Activated T-cell treated with anti-CD3 and anti-CD28 coated beads for 48 hours (primary cell): ENCODE measurements at places on chromosomes 12 and 14.

GRCh38 chr12:100826323-100826722 lies 31.7 kb downstream of the ANO4 start:
- peak; percentile 1 for DNase-seq

GRCh38 chr12:87796961-87797516 lies 232.2 kb downstream of the C12orf50 start:
- no peak for DNase-seq

DNA sequence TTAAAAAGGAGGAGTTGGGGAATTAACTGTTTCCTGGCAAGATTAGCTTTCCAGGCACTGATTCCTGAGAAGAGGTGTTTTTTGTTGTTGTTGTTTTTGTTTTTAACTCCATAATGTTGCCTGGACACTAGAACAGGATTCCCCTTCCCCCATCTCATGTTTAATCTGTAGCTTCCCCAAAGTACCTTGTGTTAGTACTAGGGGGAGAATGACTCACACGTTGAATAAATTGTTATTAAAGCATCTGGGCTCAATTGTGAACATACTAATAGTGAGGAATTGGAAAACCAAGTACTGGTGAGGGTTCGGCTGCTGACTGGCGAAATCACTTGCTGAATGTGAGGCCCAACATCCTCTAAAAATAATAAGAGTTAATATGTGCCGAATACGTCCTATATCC lies 1.3 kb upstream of the GNG2 start:
- DNase-seq: no peak

DNA sequence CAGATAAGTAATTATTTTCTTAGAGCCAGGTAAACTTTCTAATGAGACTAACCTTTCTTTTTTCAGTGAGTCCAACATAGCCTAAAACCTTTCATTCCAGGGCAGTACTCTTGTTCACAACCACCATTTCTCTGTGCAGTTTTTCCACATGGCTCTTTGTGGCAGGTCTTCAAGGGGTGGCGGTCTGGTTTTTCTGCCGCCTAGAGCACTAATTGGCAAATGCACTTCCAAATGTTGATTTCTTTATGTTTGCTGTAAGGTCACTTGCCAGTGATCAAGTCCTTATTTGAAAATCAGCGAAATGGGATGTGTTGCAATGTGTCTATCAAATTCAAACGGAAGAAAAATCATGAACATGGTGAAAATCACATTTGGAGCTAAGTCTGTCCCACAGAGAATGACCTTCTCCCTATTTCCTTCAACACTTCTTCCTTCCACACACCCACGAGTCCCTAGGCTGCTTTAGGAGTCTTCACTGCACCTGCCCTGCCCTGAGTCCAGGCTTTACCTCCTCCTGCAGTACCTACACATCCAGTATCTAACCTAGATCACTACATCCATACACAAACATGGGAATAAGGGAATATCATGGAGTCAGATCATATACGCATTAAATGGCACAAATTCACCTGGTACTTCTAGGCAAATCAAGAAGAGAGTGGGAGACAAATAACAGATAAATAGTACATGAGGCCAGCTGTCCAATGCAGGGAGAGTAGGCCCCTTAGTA lies 1.9 kb downstream of the SRGAP1 start:
- no peak for DNase-seq

DNA sequence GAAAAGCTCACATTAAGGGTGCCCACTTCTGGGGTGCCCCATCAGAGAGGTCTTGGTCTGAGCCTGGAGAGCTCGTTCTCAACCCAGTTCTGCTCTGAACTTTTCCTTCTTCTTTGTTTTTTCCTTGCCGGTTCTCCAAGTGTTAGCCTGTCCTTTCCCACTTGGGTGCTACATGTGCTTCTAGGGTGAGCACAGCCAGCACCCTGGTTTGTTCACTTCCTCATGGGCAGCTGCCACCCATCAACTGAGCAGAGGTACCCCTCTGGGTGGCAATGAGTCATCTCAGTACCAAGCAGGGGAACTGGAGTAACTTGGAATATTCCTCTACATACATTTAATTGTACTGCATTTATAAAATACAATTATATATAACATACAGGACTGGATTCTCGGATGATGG lies 3.9 kb upstream of the SYNE3 start:
- no peak for DNase-seq

DNA sequence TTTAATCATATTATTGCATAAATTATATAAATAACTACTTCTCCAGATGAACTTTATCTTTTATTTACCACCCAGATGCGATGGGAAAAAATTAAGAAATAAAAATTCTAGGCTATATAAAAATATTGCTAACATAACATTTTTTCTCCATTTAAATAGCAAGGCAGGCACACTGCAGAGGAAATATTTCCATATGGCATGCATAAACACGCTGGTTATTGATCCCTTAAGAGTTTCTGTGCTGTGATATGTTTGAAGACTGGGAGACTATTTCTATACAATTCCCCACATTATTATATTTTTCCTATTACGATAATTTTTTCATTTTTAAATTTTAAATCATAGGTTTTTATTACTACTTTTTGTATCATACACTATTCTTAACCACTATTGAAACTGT lies 131.5 kb downstream of the C12orf50 start:
- DNase-seq: no peak

GRCh38 chr14:23321572-23322547 lies 603 bp downstream of the PABPN1 start:
- peak; percentile 62 for DNase-seq

- no peak for DNase-seq
These were observed 161.1 kb upstream of the TRHDE start for GRCh38 chr12:72110937-72111650.

- DNase-seq: no peak
These were observed 17.5 kb downstream of the NIN start for GRCh38 chr14:50813544-50813863.

DNA sequence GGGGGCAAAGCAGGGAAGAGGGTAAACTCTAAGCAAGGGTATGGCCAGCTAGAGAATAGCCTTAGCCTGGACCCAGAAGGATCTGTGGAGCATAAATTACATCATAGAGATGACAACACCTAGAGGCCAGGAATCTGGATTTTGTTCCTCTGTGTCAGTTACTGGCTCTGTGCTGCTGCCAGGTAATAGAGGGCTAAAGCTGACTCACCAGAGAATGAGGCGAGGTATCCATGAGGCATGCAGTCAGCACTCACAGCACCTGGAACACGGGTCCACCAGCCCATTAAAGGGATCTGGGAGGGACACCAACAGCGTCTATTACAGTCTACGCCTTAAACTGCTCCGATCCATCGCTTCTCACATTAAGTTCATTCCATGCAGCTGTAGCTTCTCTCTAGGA lies 74.9 kb upstream of the CMKLR1 start:
- DNase-seq: no peak

- no peak for DNase-seq
These were observed 219.8 kb upstream of the RGS6 start for GRCh38 chr14:71712478-71712877.

DNA sequence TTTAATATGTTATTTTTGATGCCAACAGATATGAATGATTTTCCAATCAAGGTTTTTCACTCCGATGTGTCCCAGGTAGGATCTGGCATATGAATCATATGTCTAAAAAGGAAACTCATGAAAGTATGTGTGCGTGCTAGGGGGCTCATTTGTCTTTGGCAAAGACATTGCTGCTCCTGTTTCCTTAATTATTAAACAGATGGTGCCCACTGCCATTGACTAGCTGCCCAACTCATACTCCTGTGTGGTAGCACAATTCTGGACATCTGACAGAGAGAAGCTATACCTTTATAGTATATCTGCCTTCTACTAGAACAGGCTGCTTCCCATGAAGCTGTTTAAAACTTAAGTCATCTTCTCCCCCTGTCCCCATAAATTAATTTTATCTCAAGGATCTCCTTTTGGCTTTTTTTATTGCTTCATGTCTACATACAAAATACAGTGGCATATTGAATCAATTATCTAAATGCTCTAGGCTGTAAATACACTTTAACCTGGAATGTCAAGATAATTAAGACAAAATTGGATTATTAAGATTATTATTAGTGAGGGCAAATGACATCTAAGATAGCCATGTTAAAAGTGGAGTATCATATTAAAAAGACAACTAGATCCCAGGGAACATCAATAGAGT lies 1.4 kb upstream of the PDE3A start:
- DNase-seq: no peak

GRCh38 chr12:6716874-6717437 lies 6.9 kb upstream of the COPS7A start:
- no peak for DNase-seq

- no peak for DNase-seq
These were observed 2.9 kb downstream of the SLC15A4 start for GRCh38 chr12:128820723-128821432.

DNA sequence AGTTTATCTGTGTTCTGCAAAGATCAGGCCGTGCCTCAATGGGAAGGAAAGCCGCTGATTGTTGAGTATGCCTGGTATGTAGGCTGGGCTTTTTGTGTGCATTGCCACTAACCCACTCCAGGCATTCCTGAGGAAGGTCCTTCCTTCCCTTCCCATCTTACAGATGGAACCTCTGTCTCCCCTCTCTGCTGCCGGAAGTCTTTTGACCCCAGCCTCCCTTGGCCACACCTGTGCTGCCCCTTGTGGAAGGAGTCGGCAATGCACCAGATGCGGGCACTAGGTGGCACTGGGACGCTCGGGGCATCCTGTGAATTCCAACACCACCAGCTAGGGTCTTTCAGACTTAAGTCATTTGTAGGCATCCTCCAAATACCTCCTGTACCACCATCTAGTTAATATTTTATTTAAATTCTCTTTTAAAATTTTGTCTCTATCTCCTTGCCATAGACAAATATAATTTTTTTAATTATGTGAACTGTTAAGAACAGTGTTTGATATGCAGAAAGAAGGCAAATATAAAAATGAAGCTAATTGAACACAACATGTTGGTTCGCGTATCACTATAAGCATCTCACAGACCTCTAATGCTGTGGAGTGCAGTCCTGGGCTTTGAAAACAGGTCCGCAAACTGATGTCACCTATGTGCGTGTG lies 99.6 kb downstream of the RIN3 start:
- peak; percentile 66 for DNase-seq

- DNase-seq: no peak
These were observed 17.1 kb upstream of the NAV3 start for GRCh38 chr12:77813558-77813957.

- no peak for DNase-seq
These were observed 78.8 kb downstream of the SPPL3 start for GRCh38 chr12:120825337-120825736.

GRCh38 chr12:11577658-11578260 lies 71.7 kb upstream of the ETV6 start:
- DNase-seq: no peak

- DNase-seq: no peak
These were observed 444.3 kb upstream of the RGS6 start for GRCh38 chr14:71487941-71488340.

GRCh38 chr14:51228890-51229289 lies 11.2 kb upstream of the TMX1 start:
- no peak for DNase-seq

DNA sequence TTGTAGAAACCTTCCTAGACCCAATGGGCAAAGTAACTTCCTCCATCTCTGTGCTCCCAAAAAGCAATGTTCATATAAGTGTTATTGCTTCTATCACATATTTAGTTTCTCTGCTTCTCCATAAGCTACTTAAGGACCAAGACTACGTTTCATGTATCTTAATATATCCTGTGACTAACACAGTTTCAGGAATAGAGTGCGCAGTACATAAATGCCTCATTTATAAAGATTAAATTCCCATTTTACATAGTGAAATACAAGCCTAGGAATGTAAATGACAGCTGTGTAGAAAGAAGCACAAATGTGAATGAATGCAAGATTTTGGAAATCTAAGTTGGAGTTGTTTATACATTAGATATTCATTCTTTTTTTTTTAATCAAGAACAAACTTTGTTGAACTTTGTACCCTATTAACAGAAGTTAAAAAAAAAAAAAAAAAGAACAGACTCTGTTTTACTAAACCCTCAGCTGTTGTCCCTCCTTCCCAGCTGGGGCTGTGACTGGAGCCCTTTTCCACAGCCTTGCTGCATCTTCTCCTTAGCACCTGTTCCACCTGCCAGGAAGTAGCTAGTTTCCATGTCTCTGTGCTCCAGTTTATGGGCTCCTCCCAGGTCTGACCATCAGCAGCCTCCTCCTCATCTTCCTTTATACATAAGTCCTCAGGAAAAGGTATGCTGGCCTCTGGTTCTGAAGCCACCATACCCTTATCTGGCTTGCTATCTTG lies 7.0 kb upstream of the METTL17 start:
- DNase-seq: no peak

DNA sequence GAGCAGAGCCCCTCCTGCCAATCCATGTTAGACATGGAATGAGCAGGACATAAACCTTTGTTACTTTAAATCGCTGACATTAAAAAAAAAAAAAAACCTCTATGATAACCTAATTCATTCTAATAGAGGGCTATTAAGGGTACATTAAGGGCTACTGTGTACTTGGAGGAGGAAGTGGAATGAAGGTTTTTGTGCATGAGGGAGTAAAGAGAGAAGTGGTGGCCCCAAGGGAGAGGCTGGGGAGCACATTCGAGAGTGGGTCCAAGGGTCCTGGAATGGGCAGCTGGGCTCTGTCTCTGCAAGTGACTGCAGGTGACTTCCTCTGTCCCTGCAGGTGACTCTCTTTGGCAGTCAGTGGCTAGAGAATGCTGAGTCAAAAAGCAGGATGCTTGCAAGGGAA lies 32.1 kb upstream of the PTGDR start:
- DNase-seq: no peak

GRCh38 chr12:62400135-62400534 lies 66.5 kb upstream of the MON2 start:
- DNase-seq: no peak

DNA sequence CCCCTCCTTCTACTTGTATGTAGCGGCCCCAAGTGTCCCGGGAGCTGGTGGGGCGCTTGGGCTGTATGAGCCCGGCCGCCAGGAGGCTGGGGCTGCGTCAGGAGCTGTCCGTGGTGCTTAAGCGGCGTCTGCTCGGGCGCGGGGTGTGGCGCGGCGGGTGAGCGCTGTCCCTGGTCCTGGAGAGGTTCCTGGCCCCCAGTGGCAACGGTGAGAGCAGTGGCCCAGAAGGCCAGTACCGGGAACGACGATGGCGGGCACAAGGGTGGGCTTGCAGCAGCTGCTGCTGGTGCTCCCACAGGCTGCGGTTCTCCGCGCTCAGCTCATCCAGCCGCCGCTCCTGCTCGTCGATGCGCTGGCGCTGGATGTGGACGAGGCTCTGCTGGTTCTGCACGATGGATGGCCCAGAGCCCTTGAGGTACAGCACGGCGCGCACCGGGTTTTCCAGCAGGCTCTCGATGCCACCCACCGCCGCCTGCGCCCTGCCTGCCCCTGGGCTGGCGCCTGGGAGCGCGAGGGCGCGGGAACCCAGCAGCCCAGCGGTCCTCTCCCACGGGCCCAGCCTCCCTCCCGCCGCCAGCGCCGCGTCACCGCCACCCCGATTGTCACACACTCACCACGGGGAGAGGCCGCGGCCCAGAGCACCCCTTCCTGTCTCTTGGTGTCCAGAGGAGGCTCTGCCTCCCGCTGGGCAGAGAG lies 41.9 kb upstream of the FKBP4 start:
- peak; percentile 71 for DNase-seq

GRCh38 chr14:83096092-83096491 lies 1562.4 kb upstream of the SEL1L start:
- no peak for DNase-seq
